Foreskin fibroblast (primary cell): ENCODE measurements at places on chromosomes 2 and 18.
A peak's percentile ranks its signal among the peaks of the same experiment; 100 is the strongest.

GRCh38 chr2:157442636-157443035 is 1.3 kb downstream of the CYTIP start:
- DNase-seq = no peak

DNA sequence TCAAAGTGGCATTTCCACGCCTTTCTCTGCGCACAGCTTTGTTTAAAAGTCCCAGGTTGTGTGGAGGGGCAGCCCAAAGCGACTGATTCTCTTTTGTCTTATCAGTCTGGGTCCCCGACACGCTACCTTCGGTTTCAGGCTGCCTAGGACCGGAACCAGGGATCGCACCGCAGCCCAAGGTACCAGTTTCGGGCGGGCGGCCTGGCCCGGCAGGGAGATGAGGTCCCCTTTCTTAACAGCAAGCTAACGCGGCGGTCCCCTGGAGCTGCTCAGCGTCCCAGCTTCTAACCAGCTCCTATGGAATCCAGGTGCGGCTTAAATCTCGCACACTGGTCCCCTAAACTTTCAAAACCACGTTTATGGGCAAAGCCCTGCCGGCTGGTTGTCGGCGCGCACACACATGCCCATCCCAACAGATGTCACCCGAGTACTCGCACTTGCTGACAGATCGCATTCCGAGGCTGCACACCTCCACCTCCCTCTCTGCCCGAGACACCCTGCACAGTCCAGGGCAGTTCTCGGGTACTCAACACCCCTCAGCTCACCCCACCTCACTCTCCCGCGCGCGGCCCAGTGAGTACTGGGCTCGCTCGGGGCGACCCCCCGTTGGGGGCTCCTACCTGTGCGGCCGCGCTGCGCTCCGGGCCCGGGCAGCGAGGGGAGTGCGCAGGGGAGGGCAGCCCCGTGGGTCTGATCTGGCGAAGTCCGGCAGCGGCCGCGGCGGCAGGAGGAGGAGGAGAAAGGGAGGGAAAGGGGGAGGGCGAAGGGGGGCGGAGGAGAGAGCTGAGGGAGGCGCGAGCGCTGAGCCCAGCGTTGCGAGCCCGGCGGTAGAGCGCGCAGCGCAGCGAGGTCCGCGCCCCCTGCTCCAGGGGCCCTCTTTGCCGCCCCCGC is at the start of gene EFEMP1:
EFEMP1 (minus strand) TSS at position 692 of the 891 bp plus-strand sequence. CDS start 1,342 bp downstream, outside the sequence.
- DNase-seq = peak; percentile 76

GRCh38 chr2:165369131-165369897 is 100.2 kb upstream of the CSRNP3 start:
- no peak for DNase-seq

DNA sequence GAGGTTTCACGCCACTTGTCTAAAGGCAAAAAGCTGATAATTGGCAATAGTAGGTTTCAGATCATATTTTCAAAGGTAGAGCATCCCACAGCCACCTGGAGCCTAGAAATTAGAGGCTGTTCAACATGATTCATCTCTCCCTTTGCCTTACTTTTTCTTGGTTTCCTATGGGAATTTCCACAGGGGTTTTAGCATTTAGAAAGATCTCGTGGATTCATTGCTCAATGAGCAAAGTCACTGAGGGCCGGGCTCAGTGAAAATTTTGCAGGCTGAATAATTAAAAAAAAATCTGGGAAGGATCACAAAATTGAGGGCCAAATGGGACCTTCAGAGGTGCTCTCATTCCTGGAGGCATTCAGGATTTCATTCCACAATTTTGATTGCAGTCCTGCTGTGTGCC is 137.1 kb downstream of the VAPA start:
- no peak for DNase-seq

DNA sequence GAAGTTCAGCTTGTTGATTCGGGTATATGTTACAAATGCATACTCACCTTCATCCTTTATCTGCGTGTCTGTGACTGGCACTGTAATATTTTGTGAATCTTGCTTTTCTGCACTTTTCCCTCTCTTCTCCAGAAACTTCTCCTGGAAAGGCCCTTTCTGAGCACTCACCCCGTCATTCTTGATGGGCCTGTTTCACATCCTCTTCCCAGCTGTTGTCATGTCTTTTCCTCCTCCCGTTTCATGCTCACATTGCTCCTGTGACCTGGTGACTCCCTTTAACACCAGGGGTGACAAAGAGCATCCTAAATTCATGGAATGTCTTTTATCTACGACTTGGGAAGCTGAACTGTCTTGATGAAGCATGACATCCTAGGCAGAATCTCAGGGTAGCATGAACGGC is 65.8 kb downstream of the CD8B2 start:
- no peak for DNase-seq

DNA sequence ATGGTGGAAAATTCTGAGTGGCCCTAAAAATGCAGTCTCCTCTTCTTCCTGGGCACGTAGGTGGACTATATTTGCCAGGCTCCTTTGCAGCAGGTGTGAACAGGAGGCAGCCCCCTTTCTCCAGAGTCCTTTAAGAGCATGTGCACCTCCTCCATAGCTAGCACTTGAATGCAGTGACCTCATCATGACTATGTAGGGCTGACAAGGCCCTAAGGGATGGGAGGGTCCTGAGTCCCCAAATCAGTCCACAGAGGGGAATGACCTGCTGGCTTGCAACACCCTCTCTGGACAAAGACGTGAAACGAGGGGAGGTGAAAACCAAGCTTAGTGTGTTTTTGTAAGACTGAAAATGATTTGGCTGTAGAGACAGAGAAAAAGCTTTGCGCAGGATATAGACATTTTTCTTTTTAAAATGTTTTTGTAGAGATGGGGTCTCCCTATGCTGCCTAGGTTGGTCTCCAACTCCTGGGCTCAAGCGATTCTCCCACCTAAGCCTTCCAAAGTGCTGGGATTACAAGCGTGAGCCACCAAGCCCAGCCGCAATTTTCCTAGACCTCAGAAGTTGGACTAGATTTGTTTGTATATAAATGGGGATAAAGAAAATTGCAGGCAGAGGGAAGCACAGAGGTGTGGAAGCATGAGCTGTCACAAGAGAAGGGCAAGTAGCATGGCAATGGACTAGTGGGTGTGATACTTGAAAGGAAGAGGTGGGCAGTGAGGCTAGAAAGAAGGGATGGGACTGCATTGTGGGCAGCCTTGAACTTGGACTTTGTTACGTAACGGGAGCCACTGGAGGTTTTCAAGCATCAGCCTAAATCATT is 28.8 kb downstream of the LONRF2 start:
- no peak for DNase-seq

GRCh38 chr2:25481381-25482300 is 139.9 kb upstream of the DNMT3A start:
- DNase-seq = peak; percentile 28

GRCh38 chr2:111957872-111958354 is 59.5 kb downstream of the MERTK start:
- no peak for DNase-seq

GRCh38 chr18:2096551-2096950 is 474.8 kb downstream of the METTL4 start:
- DNase-seq = no peak

- DNase-seq = no peak
These were observed 394 bp downstream of the SCYGR3 start for GRCh38 chr2:227614246-227614645.

DNA sequence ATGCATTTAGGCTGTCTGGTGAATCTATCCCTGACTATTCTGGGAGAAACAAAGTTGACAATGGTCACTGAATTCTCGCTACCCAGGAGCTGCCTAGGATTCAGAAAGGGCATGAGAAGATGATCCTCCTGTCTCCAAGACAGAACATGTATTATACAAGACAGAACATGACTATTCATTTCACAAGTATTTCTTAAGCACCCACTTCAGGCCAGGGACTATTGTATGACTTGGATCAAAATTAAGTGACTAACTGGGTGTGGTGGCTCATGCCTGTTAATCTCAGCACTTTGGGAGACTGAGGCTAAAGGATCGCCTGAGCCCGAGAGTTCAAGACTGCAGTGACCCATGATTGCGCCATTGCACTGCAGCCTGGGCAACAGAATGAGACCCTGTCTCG is 235.8 kb upstream of the RAB12 start:
- DNase-seq = peak; percentile 12

GRCh38 chr18:2900684-2901422 is 54.0 kb downstream of the EMILIN2 start:
- no peak for DNase-seq

DNA sequence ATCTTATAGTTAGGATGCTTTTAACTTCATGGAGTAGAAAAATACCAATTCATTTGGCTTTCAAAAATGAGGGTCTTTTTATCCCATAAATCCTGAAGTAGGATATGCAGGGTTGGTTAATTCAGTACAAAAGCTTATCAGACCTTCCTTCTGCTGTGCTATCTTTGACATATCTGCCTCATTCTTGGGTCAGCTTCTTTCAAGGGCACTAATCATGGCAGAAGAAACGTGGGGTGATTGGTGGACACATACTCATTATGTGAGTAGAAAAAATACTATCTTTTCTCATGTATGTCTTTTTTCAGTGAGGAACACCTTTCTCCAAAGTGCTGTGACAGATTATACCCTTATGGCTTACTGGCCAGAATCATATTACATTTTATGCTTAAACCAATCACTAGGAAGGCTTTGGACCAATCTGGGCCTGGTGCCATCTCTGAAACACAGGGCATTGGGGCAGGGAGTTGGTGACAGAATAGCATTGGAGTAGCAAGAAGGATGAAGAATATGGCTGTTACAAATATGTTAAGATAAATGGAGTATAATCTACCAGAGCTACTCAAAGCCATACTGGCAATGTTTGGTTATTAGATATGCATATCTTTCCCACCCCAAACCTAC is 10.1 kb downstream of the UGP2 start:
- DNase-seq = peak; percentile 42

DNA sequence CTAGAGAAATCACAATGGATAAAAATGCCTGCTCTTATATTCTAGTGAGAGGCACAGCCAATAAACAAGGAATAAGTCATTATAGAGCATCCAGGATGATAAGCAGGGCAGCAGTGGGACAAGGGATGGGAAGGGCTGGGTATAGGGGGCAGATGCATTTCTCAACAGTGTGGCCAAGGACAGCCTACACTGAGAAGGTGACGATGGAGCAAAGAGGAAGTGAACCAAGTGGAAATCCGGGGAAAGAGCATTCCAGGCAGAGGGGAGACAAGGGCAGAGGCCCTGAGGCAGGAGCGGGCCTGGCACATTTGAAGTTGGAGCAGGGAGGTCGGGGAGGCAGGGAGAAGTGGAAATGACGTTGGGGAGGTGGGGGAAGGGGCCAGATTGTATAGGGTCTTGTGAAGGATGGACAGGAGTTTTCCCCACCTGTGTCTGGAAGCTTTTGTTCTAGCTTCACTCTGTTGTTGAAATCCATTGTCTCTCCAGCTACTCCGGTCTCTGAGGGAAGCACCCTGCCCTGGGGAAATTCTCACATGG is 17.6 kb downstream of the TMEM177 start:
- DNase-seq = no peak

DNA sequence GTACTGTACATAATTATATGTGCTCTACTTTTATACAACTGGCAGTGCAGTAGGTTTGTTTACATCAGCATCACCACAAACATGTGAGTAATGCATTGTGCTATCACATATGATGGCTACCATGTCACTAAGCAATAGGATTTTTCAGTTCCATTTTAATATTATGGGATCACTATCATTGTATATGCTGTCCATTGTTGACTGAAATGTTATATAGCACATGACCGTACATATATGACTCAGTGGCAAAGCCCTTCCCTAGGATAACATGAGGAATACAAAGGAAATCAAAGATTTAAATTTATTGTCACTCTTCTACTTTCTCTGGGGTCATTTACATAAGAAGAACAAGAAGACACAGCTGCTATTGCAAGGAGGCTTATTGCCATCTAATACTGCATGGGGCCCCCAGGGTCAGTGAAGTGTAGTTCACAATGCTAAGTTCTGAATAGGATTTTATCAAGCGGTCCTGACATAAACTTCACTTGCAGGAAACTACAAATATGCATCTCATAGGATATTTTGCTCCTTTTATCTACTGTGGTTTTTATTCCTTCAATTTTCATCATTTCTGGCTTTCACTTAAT is 21.8 kb downstream of the PDE1A start:
- DNase-seq = no peak

DNA sequence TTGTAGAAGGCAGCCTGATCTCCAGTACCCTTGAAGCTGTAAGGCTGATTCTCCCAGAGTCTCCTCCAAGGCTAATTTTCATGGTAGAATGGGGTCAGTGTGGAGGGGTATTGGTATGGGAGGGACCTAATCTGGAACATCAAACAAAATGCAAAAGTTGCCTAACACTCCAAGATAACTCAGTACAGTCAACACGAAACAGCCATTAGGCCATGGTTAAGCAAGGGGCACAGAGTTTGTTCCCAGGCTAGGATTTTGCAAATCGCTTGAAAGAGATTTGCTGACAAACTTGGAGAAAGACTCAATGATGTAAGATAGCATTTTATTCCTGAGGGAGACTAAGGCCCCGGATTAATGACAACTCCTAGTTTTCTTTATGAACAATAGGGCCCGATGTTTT is 5.4 kb downstream of the PID1 start:
- no peak for DNase-seq
